ENCODE measurements at places on chromosomes 12 and 14.

GRCh38 chr14:93396456-93396855 lies 34.3 kb upstream of the UNC79 start:
- DNase-seq, result no peak

DNA sequence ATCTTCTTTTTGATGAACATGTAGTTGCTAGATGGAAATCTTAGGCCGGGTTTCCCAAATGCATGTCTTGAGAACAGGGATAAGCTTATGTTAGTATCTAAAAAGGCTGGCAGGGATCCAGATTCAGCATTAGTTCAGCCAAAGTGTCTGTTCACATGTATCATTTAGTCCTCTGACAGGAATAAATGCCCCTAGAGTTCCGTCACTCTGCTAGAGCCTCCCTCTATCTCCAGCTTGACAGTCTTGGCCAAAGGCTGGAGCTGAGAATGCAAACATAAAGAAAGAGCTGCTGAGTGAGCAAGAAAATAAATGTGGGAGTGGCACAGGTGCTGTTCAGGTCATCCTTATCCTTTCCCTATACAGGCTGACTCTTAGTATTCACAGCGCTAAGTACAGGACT lies 13.8 kb upstream of the NELL2 start:
- no peak for DNase-seq

GRCh38 chr12:96416033-96416799 lies 16.0 kb upstream of the CDK17 start:
- DNase-seq, result no peak

- DNase-seq, result no peak
Observed at GRCh38 chr12:58425481-58426392, 484.4 kb downstream of the ATP23 start.

DNA sequence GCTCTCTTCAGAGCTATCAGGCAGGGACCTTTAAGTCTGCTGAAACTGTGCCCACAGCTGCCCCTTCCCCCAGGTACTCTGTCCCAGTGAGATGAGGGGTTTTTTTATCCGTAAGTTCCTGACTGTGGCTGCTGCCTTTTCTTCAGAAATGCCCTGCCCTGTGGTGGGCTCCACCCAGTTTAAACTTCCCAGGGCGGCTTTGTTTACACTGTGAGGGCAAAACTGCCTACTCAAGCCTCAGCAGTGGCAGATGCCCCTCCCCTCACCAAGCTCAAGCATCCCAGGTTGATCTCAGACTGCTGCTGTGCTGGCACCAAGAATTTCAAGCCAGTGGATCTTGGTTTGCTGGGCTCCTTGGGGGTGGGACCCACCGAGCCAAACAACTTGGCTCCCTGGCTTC lies 46.9 kb upstream of the SLC16A7 start:
- DNase-seq, result no peak

DNA sequence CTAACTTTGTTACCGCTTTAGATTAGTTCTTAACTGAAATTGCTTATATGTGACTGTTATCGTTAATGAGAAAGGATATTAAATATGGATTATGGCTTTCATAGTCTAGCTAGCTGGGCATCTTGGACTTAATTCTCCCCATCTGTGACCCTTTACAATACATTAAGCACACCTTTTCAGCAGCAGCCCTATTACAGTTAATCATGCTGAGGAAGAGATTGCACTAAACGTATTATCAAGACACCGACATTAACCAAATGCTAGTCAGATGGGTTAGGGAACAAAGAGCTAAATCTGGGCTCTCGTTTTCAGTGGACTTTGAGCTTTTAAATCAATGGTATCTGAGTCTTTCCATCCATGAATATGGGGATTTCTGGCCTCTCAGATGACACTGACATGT lies 447.5 kb upstream of the DCN start:
- DNase-seq, result no peak
